ENCODE measurements at places on chromosomes 4 and X.

GRCh38 chrX:14802943-14803710 is 69.7 kb downstream of the FANCB start:
- DNase-seq = no peak

- peak; percentile 28 for DNase-seq
Measured at GRCh38 chr4:173410079-173410478, 11.2 kb upstream of the SCRG1 start.

GRCh38 chr4:93444860-93445259 is 383.7 kb upstream of the ATOH1 start:
- no peak for DNase-seq

- DNase-seq = no peak
Measured at GRCh38 chrX:142296421-142296820, 91.3 kb upstream of the MAGEC2 start.

DNA sequence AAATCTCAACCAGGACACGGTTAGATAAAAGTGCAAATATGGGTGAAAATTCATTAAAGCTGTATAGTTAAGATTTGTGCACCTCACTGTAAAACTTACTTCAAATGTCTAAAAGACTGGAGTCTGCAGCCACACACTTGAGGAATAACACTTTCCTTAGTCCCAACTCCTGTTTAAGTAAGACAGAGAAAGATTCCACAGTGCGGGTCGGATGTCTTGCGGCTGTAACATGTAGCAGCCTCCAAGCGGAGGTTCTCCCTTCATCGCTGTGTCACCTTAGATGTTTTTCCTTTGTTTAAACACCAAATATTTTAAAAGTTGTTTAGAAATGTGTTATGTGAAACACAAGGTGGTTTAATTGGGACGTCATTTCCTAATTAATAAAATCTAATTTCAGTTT is 905 bp upstream of the MAEA start:
- no peak for DNase-seq

GRCh38 chr4:24102621-24103020 is 212.8 kb upstream of the PPARGC1A start:
- no peak for DNase-seq

GRCh38 chr4:26330186-26330787 is 9.5 kb downstream of the RBPJ start:
- peak; percentile 75 for DNase-seq

- DNase-seq = no peak
Measured at GRCh38 chrX:72101597-72102037, 30.1 kb downstream of the RTL5 start.
